ENCODE measurements at places on chromosomes 2 and 18. TPM values are rescaled to one million over a fixed set of nuclear protein-coding genes. Genes with fewer than 3 reads are reported as not detected.

Gene UGT1A4
- polyA plus RNA-seq = not detected

Gene KCNJ3
- 0.60 TPM for polyA plus RNA-seq

GRCh38 chr2:177252808-177253531 is 11.6 kb downstream of the NFE2L2 start:
- no peak for DNase-seq

DNA sequence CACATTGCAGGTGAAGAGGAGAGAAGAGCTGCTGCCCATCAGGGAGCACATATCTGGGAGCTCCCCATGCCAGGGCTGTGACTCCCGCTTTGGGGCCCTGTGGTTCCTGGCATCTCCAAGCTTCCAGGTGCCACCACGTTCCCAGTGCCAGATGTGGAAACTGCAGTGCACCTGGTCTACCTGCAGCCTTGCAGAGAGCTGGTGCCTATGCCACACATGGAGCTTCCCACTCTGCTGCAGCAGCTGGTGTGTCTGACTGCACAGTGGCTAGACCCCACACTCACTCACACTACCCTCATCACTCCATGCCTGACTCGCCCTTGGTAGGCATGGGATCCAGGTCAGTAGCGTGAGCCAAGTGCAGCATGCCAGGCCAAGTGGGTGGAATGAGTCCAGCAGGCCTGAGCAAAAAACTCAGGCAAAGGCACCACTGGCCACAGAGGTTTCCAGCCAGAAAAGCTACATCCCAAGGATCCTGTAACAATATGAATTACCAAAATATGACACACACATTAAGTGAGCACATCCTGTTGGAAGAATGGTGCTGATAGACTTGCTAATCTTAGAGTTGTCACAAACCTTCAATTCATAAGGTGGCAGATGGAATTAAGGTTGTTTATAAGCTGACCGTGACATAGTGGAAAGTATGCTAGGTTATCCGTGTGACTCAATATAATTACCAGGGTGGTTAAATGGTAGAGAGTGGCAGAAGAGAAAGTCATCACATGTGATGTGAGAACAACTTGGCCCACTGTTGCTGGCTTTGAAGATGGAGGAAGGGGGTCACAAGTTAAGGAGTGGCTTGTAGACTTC is 150.9 kb downstream of the EHBP1 start:
- no peak for DNase-seq

DNA sequence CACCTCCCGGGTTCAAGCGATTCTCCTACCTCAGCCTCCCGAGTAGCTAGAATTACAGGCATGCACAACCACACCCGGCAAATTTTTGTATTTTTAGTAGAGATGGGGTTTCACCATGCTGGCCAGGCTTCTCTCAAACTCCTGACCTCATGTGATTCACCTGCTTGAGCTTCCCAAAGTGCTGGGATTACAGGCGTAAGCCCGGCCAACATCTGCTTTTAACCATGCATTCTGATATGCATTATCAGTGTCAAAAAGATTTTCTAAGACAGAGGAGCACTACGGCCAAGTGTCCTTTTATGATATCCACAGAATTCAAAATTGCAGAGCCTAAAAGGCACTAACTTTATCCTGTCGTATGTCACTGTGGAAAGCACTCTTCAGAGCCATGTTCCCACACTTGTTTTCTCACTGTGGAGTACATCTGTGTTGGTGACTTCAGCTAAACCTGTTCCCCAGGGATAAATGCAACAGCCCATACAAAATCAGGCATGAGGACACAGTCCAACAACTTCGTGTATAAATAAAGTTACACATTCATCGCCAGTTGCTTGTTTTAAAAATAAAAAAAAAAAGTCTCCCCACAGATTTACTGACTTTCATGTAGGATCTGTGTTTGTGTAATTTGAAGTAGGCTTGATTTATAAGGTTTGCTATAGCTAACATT is 56.4 kb downstream of the STK25 start:
- DNase-seq = no peak

DNA sequence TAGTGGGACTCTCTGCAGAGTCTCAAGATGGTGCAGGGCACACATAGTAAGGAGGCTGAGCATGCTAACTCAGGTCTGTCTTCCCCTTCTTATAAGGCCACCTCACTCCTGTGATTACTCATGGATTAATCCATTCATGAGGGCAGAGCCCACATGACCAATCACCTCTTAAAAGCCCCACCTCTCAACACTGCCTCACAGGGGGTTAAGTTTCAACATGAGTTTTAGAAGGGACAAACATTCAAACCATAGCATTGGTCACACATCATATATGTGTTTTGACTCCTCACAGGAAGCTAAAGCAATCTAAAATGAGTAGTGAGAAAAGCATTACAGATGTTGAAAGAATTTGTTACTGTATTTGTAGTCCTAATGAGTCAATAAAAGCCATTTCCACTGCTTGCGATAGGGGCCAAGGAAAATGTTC is 57.5 kb downstream of the DTNA start:
- DNase-seq = no peak

Gene SS18
- 23.8 TPM for polyA plus RNA-seq

Gene DSC2
- 42.1 TPM for polyA plus RNA-seq

GRCh38 chr2:97950329-97951154 is 45.2 kb downstream of the TMEM131 start:
- DNase-seq = no peak

DNA sequence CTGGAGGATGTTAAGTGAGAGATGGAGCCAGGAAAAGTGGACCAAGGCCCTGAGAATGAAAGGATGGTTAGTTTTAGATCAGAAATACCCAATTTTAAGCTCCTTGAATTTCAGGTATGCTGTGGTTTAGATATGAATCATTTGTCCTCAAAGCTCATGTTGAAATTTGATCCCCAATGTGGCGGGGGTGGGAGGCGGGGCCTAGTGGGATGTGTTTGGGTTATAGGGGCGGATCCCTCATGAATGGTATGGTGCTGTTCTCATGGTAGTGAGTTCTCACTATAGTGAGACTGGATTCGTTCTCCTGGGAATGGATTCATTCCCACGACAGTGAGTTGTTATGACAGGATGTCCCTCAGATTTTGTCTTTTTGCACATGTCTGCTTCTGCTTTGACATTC is 11.4 kb downstream of the MYO5B start:
- no peak for DNase-seq

DNA sequence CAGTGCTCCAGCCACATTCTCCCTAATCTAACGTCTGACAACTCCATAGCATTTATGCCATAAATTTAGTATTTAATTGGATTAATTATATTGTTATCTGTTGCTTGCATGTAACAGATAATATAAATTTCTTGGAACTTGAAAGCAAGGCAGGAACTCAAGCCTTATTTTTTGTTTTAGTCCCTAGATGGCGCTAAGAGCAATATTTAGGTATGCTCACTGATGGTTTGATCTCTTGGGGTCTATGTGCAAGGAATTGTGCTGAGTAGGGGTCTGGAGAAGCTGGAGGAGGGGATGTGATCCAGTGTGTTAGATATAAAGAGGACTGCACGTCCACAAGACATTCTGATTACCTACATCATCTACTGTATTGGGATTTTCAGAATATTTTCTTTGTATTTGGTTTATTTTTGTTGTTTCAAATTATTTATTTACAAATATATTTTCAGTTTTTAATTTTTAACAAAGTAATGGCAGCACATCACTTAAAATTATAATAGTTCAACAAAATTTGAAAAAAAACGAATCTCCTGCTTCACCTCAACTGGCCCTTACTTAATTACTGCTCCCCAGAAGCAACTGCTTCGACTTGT is 32.8 kb downstream of the KATNAL2 start:
- DNase-seq = no peak

DNA sequence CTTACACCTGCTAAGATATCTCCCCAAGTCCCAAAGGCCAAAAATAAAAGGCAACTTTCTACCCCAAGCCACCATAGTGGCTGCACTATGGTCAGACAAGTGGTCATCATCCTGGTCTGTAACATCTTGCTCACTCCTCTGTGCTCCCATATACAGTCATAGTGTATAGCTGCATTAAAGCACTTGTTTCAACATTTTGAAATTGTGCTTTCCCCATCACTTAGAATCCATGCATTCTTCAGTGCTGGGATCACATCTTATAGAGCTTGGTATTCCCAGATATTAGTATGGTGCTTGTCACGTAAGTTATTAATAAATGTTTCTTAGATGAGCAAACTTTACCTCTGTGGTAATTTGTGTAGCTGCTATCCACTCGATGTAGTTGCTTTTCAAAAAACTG is 40.4 kb upstream of the CDC42EP3 start:
- DNase-seq = no peak

GRCh38 chr2:73109431-73110167 is 3.1 kb downstream of the RAB11FIP5 start:
- no peak for DNase-seq

Gene KCNG3
- polyA plus RNA-seq = 0.63 TPM

DNA sequence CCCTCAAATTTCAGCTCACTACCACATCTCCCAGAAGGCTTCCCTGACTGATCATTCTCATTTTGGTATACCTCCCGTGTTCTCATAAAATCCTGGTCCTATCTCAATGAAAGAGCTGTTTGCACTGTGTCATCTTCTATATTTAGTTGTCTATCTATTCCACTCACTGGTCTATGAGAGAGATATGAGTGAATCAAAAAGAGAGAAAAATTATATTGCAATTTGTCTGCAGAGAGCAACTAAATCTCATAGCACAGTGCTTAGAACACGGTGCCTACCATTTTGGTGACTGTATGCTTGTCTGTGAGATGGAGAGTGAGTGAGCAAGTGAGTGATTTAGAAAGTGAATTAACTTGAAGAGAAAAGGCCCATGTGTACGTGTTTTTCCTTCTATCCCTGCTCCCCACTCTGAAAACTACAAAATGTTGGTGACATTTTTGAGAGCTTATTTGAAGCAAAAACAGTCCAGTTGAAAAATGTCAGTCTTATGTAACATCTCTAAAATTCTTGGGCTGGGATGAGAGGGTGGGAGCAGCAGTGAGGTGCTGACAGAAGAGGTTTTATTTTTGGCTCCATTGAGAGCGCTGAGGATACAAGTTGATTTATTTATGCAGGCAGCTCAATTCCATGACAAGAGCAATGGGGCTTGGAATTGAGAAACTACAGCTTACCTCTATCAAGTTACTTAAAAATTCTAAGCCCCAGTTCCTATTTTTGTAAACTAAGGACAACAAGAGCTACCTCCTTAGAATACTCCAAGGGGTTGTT is 373.5 kb upstream of the CHST9 start:
- DNase-seq = no peak

- DNase-seq = no peak
Measured at GRCh38 chr18:65608471-65608870, 142.3 kb upstream of the CDH7 start.

DNA sequence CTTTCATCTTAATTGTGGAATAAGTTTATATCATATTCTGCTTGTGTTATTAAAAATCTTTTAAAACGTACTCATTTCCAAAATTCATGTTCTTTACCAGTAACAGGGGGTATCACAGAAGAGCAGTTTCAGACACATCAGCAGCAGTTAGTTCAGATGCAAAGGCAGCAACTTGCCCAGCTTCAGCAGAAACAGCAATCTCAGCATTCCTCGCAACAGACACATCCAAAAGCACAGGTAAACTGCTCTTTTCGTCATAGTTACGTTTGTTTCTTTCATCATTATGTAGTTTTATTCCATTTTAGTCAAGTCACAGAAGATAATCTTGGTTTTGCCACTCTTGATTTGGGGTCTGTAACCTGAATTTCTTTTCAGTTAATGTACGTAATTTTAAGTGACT is 93.5 kb upstream of the KIF5C start:
- DNase-seq = no peak

- no peak for DNase-seq
Measured at GRCh38 chr2:510839-511238, 166.4 kb downstream of the TMEM18 start.

- DNase-seq = no peak
Measured at GRCh38 chr18:63240531-63241316, 78.8 kb downstream of the BCL2 start.

DNA sequence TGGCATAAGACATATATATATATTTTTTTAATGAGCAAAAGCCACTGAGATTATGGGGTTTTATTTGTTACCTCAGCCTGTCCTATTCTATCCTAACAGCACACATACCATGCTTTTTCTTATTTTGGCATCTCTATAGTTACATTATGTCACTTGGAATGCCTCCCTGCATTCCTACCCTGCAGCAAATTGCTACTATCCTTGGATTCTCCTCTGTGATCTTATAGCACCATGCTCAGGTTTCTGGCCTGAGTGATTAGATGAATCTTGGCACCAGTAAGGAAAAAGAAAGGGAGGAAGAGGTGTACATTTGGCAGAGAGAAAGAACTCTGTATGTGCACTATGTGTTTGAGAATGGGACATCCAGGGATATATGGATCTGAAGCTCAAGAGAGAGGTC is 86.3 kb upstream of the PELI1 start:
- DNase-seq = no peak

DNA sequence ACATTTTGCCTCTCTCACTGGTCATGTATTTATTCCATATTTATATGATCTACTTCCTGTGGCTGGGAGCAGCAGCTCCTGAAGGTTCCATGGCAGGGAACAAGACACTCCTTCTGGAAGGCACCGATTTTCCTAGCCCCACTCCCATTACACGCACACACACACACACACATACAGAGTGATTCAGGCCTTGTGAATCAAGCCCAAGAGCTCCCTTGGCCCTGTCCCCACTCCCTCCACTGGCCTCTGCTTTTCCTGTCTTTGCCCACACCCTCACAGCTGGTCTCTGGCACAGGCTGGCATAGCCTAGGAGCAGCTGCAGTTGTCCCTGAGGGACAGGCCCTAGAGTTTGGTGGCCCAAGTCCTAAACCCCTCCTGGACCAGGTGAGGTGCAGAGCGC is 201.7 kb downstream of the NAPG start:
- no peak for DNase-seq

GRCh38 chr18:77750006-77750405 is 500.4 kb downstream of the GALR1 start:
- no peak for DNase-seq

- DNase-seq = no peak
Measured at GRCh38 chr18:23609390-23610023, 23.2 kb upstream of the NPC1 start.

Gene REEP1
- polyA plus RNA-seq = 0.23 TPM

DNA sequence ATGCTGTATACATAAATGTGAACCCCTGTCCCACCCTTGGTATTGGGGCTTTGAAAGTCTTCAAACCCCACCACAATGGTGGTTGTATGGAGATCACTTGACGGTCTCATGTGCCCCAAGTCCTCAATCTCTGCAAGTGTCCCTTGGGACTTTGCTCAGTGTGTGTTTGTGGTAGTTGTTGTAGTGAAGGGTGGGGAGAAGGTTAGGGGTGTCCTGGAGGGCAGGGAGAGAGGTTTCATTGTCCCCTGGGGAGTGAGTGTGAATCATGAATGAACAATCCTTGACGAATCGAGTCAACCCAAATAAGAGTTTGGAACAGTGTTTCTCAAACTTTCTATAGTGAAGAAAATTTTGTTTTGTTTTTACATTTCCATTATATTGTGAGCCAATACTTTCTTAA is 28.1 kb downstream of the COL4A3 start:
- DNase-seq = no peak

DNA sequence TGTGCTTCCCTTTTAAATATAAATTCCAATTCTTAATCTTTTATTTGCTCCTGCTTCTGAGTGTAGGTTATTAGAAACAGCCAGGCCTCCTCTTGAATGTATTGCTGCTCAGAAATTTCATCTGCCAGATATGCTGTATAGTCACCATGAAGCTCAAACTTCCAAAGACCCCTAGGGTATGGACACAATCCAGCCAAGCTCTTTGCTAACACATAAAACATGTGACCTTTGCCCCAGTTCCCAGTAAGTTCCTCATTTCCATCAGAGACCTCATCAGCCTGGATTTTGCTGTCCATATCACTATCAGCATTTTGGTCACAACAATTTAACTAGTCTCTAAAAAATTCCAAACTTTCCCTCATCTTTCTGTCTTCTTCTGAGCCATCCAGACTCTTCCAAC is 75.2 kb downstream of the MAP2 start:
- no peak for DNase-seq

GRCh38 chr2:152054593-152054992 is 44.3 kb downstream of the CACNB4 start:
- DNase-seq = no peak

Gene APOB
- 0.12 TPM for polyA plus RNA-seq
